ENCODE measurements at places on chromosomes 6 and 20. TPM values are rescaled to one million over a fixed set of nuclear protein-coding genes. Genes with fewer than 3 reads are reported as not detected.

The ADGRG6 gene
- not detected for total RNA-seq

The ACTL10 gene
- 3.1 TPM for total RNA-seq

The B3GALT4 gene
- total RNA-seq: 19.7 TPM

The DYNLT2 gene
- 2.5 TPM for total RNA-seq

The FNDC1 gene
- total RNA-seq: not detected

The SLX4IP gene
- total RNA-seq: 6.1 TPM

Data from T-helper 1 cell treated with Interleukin-12 subunit alpha and Interleukin-12 subunit beta and Interleukin-4 antibody, amounts not matched to agents 30 ng/mL and 1 ng/mL, for 36 hours (primary cell).